ENCODE measurements at places on chromosomes 12 and 14. TPM values are rescaled to one million over a fixed set of nuclear protein-coding genes. Genes with fewer than 3 reads are reported as not detected.

Gene ZBTB25
- total RNA-seq = 5.0 TPM

Gene GPR84
- total RNA-seq = not detected

Gene TARBP2
- 11.1 TPM for total RNA-seq

Gene KCNK10
- not detected for total RNA-seq

Gene WNT5B
- total RNA-seq = 1.5 TPM

Gene ART4
- 25.9 TPM for total RNA-seq

Gene NEK9
- total RNA-seq = 49.2 TPM

- no peak for DNase-seq
Measured at GRCh38 chr12:132761032-132761920, at the start of gene ANKLE2. ANKLE2 (minus strand) TSS chr12:132761832; CDS start chr12:132761798, 34 bp downstream.

DNA sequence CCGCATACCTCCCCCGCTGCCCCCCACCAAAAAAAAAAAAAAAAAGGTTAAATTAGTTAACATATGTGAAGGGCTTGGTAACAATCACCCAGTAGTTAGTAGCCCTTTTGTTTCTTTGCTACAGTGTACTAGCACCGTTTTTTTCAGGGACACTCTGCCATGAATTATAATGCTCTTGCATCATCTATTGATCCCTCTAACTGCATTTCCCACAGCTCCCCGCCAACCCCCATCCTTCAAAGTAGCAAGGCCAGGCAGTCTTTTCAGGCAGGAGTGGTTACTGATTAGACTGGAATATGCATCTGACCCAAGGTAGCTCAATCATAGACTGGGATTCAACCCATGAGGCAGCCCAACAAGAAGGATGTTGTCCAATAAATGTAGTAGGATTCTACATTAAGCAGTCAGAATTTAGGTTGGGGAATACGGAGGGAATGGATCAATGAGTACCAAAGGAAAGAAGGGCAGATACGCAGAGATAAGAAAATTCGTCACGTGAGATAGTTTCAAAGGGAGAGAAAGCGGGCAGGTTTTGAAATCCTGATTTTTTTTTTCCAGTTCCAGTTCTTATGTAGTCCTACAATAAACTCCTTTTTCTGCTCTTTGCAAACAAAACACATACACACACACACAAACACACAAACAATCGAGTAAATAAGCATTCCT is 39.8 kb upstream of the CRACR2A start:
- DNase-seq = no peak

- no peak for DNase-seq
Measured at GRCh38 chr12:125549836-125550235, 484.6 kb downstream of the AACS start.

- no peak for DNase-seq
Measured at GRCh38 chr14:77267937-77268699, 2.9 kb downstream of the NGB start.

DNA sequence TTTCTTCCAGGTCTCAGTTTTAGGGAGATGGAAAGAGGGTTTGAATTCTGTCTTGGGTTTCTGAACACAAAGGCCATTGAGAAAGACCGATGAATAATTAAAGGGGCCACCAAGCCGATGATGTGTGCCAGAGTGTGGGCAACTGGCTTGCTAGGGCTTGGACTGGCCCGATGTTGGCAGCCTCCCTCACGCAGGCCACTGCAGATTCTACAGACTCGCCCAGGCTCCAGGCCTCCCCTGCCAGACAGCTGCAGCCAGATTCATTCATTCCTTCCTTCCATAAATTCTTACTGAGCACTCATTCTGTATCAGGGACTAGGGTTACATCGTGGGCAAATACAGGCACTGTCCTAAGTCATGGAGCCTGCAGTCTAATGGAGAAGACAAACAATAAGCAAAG is 34.9 kb downstream of the ACTN1 start:
- DNase-seq = no peak

DNA sequence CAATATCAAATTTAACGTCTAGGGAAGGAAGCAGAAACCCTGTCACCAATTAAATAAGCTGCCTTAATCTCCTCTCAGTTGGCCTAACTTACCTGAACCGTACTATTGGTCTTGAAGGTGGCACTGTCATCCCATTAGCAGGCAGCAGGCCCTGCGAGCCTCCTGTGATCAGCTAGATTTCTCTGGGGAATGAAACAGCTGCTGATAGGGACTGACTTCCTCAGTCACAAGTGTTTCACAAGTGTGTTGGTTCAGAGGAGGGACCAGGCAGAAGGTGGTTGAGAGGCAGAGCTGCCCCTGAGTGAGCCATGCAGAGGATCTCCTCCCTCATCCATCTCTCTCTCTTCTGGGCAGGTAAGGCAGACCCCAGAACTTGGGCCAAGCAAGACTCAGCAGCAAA is 166.8 kb downstream of the DAD1 start:
- no peak for DNase-seq

GRCh38 chr12:15834575-15834974 is 45.4 kb upstream of the EPS8 start:
- no peak for DNase-seq

DNA sequence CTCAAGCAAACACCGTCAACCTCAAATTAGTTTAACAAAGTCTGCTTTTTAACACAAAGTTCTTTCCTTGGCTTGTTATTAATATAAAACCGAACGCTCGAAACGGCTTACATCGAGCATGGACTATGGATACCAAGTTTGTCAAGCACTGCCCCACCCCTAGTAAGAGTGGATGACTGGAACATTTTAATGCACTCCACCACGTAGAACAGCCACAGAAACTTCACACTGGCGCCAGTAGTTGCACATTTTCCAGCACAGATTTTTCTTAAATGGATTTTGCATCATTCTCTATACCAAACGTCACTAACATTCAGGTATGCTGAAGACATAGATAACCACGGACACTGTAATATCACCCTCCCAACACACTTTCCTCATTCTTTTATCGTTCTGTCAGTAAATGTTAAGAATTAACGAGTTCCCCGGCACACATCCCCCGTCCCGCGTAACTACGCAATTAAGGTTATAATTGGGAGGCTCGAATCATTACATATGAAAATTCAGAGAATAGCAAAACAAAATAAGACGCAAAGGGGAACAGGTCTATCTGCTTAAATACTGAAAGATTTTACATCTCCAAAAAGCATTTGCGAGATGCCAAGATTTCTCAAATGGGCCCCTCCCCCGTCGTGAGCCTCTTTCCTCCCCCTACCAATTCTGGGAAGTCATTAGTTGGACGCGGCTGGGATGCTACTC is 990 bp downstream of the FERMT2 start:
- DNase-seq = no peak

DNA sequence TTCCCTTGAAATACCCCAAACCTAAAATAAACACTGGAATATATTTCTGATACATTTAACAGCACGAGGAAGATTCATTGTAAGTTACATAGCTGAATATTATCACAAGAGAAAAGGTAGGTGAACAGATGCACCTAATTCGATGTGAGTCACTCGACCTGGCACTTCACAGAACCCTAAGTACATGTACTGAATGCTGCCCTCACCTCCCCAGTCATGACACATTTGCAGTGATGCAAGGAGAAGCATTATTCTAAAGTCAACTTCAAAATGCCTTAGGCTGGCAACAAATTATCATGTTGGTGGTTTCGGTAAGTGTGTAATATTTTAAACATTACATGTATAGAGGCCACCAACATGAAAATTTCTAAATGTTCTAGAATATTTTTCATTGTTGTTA is 35.2 kb upstream of the TMTC2 start:
- DNase-seq = no peak

GRCh38 chr14:81206115-81206514 is 14.6 kb downstream of the GTF2A1 start:
- no peak for DNase-seq

- DNase-seq = peak; percentile 57
Measured at GRCh38 chr12:5567016-5567725, 135.3 kb downstream of the NTF3 start.
